Activated CD4-positive, alpha-beta T cell treated with anti-CD3 and anti-CD28 coated beads for 1 hour (primary cell): ENCODE measurements at places on chromosomes 5 and 9.

DNA sequence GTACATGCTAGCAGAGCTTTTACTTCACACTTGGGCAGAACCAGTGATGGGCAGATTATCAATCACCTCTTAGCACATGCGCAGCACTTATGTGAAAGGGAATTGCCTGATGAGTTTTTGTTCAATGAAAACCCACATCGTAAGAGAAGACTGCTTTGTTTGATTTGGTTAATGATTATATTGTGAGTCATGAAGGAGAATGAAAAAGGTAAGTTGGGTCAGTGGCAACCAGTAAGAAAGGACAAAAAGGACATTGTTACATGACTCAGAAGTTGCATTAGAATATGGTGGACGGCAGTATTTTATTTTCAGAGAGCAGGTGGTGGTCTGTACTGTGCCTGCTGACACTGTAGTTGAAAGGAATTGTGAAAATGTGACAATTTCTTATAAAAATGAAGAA, 127.4 kb downstream of the AOPEP start:
- no peak for DNase-seq

DNA sequence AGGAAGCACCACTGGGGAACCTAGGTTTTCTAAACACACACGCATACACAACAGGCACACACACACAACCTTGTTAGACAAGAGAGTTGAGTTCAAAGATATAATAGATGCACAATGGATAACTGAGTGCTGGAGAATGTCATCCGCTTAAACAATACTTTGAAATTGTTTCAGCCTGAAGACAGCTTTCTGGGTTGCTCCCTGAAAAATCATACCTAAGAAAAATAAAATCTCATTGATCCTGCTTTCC, 126.1 kb downstream of the TMEM161B start:
- no peak for DNase-seq

DNA sequence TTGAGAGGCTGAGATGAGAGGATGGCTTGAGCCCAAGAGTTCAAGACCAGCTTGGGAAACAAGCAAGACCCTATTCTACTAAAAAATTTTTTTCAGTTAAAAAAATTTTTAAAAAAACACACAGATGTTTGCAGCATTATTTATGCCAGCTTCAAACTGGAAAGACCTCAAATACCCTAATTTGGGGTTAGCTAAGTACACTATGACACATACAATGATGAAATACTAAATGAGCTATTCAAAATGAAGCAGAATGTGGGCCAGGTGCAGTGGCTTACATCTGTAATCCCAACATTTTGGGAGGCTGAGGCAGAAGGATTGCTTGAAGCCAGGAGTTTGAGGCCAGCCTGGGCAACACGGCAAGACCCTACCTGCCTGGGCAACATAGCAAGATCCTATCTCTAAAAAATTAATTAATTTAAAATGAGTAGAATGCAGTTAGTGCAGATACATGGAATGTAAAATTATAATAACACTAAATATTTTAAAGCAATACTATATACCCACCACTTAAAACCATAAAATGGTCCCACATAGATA, 44.9 kb downstream of the LHFPL2 start:
- DNase-seq, result no peak

- DNase-seq, result no peak
Measured at GRCh38 chr5:77430726-77431125, 61.4 kb downstream of the WDR41 start.

- no peak for DNase-seq
Measured at GRCh38 chr9:72315089-72315509, 49.9 kb downstream of the ZFAND5 start.

DNA sequence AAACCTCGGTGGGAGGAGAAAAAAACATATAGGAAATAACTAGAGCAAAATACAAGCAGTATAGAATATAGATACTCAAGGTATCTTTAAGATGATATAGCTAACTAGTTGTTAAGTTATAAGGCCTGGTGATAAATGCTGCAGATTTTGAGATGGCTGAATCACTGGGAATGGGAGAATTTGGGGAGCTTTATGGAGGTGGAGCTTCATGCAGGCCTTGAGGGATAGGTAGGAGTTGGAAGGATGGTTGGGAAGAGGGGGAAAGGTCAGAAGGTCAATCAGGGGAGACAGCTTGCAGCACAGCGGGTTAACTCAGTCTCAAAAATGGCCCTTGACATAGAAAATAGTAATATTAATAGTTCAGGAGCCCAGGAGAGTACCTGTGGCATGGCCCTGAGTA, 34.8 kb downstream of the RAI14 start:
- no peak for DNase-seq

- no peak for DNase-seq
Measured at GRCh38 chr5:72386639-72387038, 66.5 kb downstream of the PTCD2 start.

- no peak for DNase-seq
Measured at GRCh38 chr5:17314907-17315471, 97.6 kb downstream of the BASP1 start.

DNA sequence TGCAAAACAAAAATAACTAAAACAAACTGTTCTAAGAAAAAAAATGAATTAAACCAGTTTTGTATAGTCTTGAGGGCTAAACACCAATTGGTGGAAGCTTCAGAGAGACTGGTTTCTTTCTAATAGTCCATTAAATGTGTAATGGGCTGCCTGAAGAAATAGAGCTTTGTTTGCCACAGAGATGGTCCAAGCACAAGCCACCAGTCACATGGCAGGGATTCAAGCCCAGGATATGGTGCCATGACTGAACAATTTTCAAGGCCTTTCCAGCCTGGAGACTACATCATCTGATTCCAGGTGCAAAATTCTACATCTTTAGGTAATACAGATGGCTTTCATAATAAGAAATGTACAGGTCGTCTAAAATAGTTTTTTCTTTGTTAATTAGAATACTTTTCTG, 355.3 kb downstream of the NR2F1-AS1 start:
- no peak for DNase-seq

DNA sequence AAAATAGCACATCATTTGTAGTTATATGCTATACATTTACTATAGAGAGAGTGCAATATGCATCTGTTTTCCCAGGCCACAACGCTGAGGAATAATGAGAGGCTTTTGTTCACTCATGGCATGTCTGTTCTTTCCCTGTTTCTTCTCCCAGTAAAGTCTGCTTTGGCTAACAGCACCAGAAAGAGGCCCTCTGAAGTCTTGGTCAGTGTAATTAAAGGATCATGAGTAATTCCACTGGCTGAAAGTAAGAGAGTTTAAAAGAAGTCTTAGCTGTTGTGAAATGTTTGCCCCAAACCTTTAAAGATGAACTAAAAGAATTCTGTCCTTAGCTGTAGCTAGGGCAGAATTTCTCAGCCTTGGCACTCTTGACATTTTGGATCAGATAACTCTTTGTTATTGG, 228.8 kb downstream of the TLE4 start:
- no peak for DNase-seq

DNA sequence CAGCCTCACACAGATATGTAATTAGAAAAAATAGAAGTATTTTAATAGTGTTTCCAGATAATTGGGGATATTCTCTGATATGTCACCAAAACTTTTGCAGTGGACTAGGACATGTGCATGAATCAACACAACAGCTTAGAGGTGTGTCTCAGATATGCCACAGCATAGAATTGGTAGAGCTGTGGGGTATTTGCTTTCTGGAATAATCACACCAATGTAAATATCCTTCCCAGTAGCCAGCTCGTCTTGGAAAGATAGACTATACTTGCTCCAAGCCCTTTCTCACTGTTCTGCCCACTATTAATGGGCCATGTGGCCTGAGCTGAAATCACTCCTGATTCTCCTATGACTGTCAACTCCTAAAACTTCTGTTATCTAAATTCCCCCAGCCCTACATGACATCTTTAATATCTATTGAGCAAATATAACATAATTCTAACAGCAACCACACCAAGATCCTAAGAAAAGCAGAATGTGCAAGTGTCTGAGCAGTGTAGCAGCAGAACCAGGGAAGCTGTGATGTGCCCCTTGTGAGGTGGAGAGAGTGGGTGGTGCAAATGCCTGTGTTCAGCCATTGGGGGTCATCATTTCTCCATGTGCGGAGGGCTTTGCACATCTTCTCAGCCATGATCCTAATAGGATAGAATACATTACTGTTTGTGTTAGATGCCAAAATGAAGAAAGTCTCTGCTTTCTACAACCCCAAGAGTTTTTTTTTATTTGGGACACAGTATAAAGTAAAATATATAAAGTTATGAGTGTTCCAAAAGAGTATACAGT, 65.0 kb downstream of the MELK start:
- no peak for DNase-seq

- DNase-seq, result no peak
Measured at GRCh38 chr5:171336521-171337209, 27.6 kb downstream of the TLX3 start.

DNA sequence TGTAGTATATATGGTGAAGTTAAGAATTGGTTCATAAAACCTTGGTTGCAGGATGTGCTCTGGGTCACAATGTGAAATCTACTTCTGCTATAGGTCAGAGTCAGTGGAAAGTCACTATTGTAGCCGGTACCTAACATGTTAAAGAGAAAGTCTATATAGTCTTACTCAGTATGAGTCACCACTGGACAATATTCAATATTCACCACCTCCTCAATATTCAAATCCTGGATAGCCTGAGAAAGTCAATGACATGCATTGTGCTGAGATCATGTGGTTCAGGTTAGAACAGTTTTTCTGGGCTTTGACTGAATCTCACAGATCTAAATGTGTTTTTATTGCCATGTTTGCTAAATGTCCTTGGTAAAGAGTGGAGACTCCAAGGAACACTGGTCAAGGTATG, 108.8 kb downstream of the HMHB1 start:
- DNase-seq, result no peak

GRCh38 chr5:74938250-74938933, 72.2 kb upstream of the FAM169A start:
- DNase-seq, result no peak

DNA sequence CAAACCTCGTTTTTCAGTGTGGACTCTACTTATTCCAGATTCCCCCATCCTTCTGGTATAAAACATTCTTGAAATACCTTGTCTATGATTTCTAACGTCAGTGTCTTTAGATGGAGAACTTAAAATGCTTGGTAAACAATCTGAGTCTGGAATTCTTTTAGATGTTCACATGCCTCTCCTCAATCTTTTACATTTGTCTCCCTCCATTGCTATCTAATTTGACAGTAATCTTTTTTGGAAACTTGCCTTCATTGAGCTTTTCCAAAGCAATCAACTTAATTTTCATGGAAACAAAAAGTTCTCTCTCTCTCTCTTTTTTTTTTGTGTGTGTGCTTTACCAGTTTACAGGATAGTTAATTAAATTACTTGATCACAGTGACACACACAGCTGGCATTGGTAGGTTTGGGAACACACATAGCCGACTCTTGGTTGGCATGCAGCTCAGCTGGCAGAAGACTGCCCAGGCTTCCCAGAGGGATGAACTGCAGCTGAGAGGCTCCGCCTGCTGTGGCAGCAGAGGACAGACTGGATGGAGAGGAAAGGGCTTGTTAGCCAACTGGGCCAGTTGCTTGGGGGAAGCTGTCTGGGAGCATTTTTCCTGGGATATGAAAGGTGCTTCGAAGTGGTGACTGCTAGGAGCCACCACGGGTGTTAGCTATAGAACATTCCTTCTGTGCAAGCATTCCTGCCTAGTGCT, 271.3 kb downstream of the ZSWIM6 start:
- DNase-seq, result no peak

GRCh38 chr5:66621146-66621545, 25.0 kb downstream of the MAST4 start:
- DNase-seq, result no peak

DNA sequence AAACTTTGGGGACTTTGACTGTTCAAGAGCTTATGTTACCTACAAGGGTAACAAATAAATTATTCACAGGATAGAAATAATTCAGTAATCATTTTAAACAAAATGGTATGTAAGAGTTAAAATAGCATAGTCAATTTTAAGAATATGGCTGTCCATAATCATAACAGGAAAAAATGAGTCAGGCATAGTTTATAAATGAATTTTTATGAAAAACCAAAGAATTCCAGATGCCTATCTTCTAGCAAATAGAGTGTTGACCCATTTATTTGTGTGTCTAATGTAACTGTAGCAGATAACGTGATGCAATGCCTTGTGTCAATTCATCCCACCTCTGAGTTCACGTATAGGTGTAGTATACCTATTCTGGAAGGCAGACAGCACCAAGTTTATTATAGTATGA, 169.7 kb upstream of the CDH9 start:
- no peak for DNase-seq

GRCh38 chr5:74810915-74811314, 43.9 kb downstream of the NSA2 start:
- DNase-seq, result no peak

- DNase-seq, result no peak
Measured at GRCh38 chr9:116247284-116247683, 93.7 kb downstream of the PAPPA start.

DNA sequence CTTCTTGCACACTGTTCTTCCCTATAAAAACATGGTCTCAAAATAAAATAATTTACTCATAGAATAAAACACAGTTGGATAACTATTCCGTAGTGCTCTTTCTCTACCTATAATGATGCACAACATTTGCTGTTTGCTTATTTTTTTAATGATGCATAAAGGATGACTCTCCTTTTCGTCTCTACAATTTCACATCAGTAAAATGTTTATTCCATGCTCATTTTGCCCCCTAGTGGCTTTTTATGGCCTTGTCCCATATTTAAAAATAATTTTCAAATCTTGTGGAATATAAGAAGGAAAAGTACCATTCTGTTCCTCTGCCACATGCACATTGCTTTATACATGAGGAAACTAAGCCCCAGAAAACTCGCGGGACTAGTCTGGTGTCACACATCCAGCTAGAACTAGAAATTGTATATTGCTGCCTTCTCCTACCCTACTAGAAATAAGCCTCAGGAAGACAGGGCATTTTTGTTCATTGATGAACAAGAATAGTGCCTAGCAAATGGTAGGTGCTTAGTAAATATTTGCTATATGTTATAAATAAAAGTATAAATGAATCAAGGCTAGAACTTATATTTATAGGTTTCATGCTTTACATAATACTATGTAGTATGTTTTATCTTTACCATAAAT, 12.7 kb downstream of the KCTD16 start:
- DNase-seq, result no peak

DNA sequence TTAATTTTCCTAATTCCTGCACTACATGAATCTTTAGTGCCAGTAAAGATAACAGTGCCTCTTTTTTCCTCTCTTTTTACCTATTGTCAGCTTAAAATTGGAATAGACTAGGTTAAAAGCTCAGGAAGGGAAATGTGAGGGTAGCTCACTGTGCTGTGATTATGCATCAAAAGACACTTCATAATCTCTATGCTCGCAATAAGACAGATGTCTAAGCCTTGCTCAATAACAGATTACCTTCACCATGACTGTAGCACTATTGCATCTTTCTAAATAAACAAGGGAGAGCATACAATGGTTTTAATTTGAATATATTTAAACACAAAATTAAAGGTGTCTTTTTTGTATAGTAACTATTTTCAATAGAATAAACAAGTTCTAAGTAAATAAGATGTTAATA, 130.1 kb downstream of the FBN2 start:
- DNase-seq, result no peak

GRCh38 chr9:29657821-29658220, 2084.5 kb upstream of the C9orf72 start:
- DNase-seq, result no peak
